ENCODE measurements at places on chromosomes 11 and 22.

GRCh38 chr22:46103181-46103580 lies 47.1 kb upstream of the PPARA start:
- DNase-seq, result no peak

- no peak for DNase-seq
These were observed 54.7 kb upstream of the CCDC188 start for GRCh38 chr22:20205464-20205963.

DNA sequence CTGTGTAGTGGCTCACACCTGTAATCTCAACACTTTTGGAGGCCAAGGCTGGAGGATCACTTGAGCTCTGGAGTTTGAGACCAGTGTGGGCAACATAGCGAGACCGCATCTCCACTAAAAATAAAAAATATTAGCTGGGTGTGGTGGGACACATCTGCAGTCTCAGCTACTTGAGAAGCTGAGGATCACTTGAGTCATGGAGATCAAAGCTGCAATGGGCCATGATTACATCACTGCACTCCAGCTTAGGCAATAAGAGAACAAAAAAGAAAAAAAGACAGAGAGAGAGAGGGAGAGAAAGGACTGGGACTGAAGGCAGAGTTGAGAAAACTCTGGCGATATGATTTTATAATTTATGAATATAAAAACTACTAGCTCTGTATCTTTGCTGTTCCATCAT lies 473.1 kb downstream of the LRRC4C start:
- DNase-seq, result no peak

DNA sequence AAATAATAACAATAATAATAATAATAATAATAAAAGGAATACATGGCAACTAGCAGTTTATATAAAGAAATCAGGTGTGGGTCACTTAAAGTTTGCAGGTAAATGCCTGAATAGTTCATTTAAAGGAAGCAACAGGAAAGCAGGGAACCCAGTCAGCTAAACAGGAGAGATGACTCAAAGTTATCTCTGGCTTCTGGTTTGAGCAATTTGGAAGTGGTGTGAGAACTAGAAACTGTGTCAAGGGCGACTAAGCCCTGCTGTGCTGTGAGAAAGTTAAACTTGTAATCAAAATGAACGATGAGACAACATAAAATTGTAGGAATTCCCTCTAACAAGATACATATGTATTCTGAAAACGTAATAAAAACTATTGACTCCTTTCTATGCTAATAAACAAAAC lies 35.5 kb downstream of the SLC22A9 start:
- DNase-seq, result no peak

- no peak for DNase-seq
These were observed 5.6 kb upstream of the SCGB2A1 start for GRCh38 chr11:62202910-62203309.

DNA sequence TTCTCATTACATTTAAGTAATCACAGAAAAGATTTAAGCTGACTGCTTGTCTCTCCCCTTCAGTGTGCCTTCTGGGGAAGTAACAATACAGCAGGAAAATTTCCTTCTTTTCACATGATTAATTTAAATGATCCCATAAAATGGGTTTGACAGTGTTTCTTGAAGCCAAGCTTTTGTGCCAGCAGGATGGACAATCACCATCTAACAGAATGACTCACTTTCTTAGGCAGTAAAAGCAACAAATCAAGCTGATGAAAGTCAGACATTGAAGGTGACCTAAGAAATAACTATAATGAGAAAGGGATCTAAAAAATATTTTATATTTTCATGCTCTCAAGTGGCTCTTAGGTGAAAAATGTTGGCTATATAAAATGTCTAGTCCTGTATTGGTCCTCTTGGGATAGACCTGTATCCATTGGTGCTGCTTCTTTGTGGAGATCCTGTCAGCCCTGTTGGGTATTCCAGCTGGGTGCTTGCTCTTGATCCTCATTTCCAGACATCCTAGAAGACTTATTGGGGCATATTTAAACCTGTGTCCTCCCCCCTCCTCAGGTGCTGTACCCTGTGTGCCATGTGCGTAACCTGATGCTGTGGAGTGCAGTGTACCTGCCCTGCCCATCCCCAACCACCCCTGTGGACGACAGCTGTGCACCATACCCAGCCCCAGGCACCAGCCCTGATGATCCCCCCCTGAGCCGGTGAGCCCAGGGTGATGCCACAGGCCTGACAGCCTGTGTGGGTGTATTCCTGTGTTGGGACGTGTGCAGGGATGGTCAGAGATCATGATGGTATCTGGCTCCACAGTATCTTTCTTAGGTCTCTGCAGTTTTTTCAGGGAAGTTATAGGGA lies 62.7 kb upstream of the HORMAD2 start:
- no peak for DNase-seq

DNA sequence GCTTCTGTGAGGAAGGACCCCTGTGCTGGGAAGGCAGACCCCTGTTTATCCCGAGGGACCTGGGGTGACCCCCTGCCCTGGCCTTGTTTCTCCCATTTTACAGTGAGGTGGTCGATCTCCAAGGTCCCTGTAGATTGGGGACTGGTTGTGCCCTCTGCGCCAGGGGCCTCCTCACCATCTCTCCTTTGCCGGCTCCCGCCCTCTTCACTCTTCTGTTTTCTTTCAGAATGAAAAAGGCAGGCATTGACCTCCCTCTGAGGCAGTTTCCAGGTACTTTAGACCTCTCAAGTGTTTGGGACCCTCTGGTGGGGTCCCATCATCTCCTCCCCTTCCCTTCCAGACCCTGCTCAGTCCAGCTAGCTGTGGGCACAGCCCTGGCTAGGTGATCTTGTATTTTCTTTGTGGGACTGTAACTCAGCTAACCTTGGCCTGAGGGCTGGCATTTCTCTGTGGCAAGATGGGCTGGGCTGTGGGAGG lies 1.5 kb downstream of the SERPINH1 start:
- no peak for DNase-seq

GRCh38 chr11:107307991-107308390 lies 149.6 kb downstream of the CWF19L2 start:
- no peak for DNase-seq

DNA sequence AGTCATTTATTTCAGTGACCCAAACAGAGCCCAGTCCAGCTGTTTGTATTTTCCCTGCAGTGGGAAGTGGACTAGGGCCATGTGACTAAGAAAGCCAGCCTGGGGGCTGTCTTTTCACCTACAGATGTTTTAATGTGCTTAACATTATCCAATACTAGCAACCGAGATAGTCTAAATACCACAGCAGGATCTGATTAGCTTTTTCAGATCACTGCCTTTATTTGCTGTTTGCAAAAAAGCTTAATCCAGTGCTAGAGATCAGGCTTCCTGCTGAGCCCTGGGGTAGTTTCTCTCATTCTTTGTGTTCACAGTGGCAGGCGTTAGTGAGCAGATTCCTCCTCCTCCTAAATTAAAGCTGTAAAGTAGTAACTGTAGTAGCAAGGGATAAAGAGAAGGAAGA lies 35.0 kb downstream of the ZC3H12C start:
- DNase-seq, result no peak

GRCh38 chr11:116300232-116300631 lies 472.6 kb downstream of the BUD13 start:
- DNase-seq, result no peak

DNA sequence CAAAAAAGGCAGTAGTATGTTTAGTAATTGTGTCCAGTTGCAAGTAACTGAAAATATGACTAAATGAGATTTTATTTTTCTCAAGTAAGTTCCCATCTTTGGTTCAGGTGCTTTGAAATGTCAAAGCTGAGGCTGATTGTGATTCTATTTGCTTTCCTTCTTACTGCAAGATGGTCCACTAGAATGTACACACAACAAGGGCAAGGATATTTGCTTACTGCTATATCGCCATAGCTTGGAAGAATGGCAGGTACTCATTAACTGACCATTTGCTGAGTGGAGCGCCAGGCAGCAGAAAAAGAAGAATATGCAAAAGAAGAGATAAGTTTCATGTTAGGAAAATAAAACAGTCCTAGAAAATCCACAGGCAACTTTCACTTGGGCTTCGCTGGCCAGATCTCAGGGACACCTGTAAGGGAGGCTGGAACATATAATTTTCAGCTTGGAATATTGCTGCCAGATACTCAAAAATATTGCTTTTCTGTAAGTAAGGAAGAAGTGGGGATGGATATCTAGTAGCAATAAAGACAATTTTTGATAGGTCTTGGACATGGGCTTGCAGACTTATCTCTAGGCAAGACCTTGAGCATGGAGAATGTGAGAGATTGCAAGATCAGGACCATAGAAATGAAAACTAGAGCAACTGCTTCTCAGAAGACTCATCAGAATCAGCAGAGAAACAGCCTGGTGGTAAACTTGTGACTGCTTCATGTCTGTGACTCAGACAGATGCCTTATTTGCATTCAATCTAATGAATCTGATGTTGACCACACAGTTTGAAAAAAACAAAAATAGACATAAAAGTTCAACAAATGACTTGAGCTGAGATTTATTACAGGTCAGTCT lies 44.8 kb upstream of the OR9Q1 start:
- no peak for DNase-seq

DNA sequence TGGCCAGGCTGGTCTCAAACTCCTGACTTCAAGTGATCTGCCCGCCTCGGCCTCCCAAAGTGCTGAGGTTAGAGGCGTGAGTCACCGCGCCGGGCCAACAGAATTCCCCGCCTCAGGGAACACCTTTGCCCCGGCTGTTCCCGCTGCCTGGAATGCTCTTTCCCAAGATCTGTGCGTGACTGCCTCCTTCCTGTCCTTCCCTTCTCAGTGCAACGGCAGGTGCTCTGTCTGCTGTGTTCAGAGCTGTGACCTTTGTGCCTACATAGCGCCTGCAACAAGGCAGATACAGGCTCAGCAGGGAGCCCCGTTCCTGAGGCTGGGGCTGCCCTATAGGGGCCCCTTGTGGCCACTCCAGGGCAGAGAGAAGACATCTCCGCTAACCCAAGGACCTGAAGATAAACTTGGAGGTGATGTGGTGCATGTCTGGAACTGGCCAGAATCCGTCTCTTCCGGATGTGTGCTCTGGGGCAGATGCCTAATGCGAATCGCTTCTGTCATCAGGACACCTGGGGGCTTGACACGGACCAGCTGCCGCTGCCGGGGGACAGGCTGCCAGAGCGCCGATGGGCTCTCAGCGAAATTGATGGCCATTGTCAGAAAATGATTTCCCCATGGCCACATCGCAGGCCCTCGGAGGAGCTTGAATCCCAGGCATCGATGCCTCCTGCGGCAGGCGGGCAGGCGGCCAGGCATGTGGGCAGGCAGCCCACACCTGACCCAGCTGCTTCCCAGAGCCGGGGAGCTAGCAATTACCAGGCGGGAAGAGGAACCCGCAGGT lies 43.5 kb upstream of the TCF20 start:
- no peak for DNase-seq

DNA sequence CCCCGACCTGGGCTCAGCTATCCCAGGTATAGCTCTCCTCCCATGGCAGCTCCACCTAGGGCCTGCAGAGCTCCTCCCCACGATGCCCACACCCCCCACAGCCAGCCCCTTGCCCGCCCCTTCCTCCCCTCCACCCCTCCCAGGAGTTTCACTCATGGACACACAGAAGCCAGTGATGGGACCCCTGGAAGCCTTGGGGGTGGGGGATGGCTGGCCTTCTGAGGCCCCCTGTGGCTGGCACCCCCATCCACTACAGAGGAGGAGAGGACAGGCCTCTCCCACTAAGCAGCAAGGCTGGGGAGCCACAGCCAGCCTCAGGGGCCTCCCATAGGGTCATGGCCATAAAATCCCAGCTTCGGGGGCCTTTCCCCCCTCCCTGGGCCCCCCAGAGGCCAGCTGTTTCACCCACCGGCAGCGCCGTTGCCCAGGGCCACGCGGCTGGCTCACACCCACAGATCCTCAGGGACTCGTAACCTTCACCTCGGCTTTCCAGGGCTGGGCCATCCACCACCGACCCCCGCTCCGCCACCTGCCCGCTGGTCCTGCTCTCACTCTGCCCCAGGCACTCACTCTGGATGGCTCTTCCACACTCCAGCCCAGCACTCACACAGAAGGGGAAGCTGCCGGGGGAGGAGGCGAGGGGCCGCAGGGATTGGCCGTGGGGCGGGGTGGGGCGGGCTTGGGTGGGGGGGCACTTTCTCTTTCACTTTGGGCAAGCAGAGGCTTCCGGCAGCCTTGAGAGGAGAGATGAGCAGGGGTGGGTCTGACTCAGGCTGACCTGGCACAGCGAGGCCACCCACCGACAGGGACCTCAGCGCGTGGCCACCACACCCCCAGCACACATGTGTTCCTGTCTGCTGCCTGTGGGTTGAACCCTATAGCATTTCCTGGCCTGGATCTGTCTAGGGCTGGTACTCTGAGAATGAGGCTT lies 2.2 kb downstream of the SLC25A22 start:
- DNase-seq, result peak; percentile 67

GRCh38 chr11:1342946-1343345 lies 33.5 kb upstream of the TOLLIP start:
- DNase-seq, result no peak

GRCh38 chr22:44723801-44724200 lies 21.8 kb downstream of the PRR5 start:
- no peak for DNase-seq

- DNase-seq, result no peak
These were observed 4.4 kb downstream of the SLC2A11 start for GRCh38 chr22:23862103-23862502.

All from NCI-H510A (cell line).